ENCODE measurements at places on chromosomes 7 and 10.

GRCh38 chr10:44307691-44308090, 77.2 kb downstream of the CXCL12 start:
- DNase-seq = no peak

GRCh38 chr7:2837496-2837895, 6.6 kb downstream of the GNA12 start:
- DNase-seq = no peak

DNA sequence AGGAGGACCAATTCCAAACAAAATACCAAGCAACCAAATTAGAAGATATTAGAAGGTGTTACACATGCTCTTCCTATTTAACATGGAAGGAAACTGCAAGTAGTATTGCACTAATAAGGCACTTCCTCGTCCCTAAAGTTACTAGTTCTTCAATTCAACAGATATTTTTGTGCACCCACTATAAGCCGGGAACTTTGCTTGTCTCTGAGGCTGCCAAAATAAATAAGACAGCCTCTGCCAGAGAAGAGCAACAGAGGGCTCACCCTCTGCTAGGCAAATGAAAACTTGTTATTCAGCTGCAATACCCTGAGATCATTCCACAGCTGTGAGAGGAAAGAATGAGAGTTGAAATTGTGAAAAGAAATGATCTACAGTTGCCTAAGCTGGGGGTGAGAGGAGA, 37.4 kb upstream of the GSAP start:
- DNase-seq = no peak

GRCh38 chr10:29414501-29414900, 125.6 kb downstream of the LYZL1 start:
- DNase-seq = no peak

GRCh38 chr7:24778543-24779282, 21.4 kb upstream of the GSDME start:
- DNase-seq = no peak

DNA sequence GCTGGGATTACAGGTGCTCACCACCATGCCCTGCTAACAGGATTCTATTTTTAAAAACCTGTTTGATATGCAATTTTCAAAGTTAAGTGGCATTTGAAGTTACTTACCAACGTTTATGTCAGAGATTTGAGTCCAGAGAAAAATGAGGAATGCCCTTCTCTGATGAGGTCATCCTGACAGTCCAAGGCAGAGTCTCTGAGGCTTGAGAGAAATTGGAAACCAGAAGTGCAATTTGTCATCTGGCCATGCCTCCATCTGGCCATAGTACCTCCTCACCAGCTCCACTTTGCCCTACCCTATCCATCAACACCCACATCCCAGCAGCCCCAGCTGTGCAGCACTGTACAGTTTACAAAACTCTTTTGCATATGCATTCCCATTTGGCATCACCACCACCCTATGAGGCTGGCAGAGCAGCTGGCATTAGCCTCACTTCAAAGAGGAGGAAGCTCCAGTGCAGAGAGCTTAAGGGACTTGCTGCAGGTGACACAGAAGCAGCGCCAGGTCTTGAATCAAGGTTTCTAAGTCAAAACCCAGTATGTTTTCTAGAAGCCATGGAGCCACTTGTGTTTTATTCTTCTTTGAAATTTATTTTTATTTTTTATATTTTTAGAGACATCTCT, 54.5 kb upstream of the PDZD8 start:
- DNase-seq = no peak

DNA sequence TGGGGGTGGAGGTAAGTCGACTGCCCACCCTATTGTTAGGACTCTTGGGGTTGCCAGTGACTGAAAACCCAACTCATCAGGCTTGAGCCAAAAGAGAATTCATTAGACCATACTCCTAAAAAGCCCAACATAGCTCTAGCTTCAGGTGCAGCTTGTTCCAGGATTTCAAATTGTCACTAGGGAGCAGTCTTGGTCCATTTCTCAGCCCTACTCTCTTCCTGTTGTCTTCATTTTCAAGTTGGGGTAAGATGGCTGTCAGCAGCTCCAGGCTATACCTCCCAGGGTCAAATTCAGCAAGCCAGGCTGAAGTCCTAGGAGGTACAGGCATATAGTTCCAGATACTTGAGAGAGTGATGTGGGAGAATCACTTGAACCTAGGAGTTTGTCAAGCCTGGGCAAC, 14.9 kb upstream of the COL13A1 start:
- no peak for DNase-seq

DNA sequence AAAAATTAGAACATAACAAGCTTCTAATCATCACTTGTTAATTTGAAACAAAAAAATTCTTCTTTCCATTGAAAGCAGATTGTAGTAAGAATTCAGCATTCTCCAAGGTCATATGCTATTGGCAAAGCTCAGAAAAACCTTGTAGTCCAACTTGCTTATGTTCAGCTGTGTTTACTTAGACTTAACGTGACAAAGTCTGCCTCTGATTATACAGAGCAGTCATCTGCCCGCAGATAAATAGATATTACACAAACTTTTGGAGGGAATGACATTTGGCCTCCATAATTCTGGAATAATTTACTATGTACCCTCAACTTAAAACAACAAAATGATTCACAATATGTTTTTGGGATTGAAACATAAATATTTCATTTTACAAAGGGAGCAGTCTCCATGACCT, 45.8 kb downstream of the MKX start:
- DNase-seq = no peak

- DNase-seq = no peak
Observed at GRCh38 chr10:68163735-68164134, 54.4 kb downstream of the MYPN start.

- no peak for DNase-seq
Observed at GRCh38 chr10:114538181-114538906, 119.7 kb downstream of the ABLIM1 start.

DNA sequence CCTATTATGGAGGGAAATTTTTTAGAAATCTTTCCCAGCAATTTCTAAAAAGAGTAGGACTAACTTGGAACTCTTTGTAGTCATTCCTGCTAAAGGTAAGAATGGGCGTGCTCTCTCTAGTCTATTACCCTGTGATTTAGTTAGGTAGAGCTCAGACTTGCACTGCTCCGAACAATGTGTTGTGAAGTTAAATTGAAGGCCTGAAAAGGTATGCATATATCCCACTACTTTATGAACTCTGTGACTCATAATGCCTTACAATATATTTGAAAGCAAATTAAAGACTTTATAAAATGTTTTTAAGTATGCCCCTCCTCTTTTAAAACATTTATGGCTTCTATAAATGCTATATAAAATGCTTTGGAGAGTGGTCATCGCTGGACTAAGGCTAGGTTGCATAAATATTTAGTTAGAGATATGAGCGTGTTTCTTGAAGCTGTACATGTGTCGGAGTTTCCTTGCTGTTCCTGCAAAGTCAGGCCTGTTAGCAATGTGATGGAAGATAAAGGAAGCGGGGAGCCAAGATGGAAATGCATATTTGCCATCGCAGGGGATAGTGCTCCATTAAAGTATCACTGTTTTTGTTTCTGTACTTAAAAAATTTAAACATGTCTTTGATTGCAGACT, 761.4 kb downstream of the LRMDA start:
- no peak for DNase-seq

DNA sequence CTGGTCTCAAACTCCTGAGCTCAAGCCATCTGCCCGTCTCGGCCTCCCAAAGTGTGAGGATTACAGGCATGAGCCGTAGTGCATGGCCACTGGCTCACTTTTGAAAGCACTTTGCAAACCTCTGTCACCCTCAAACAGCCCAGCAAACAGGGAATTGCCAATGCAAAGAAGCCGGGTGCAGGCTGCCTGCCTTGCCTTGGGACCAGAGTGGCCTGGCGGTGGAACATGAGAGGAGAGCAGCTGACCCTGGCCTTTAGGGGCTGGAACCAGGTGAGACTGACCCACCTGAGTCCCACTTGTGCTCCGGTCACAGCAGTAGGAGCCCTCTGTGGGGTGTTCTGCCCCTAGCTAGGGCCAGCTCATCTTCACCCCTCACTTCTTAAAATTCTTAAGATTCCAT, 237.1 kb upstream of the GALNT17 start:
- DNase-seq = no peak

- peak; percentile 81 for DNase-seq
Observed at GRCh38 chr7:151008511-151009323, 15.6 kb downstream of the ATG9B start.

GRCh38 chr7:96277921-96278320, 44.0 kb downstream of the SLC25A13 start:
- DNase-seq = no peak

- DNase-seq = no peak
Observed at GRCh38 chr10:48940372-48940771, 732 bp upstream of the LRRC18 start.

GRCh38 chr10:28281726-28282315, 21.0 kb downstream of the MPP7 start:
- no peak for DNase-seq

- DNase-seq = no peak
Observed at GRCh38 chr10:1402816-1403507, 334.4 kb downstream of the ADARB2 start.

DNA sequence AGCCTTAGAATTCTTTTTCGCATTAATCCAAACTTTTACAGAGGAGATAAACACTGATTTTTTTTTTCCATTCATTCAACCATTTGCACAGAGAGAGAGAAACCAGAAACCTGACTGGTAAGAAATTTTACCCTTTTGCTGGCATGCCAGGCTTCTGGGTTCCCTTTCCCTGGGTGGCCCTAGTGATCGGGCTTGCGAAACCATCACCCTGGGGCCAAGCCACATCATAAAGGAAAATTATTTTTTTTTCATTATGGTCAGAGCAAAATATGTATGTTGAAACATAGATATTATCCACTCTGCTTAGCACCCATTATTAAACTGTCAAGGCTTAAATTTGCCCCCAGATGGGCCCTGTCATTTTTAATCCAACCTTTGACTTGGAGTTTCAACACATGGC, 55.4 kb upstream of the INHBA start:
- DNase-seq = no peak

GRCh38 chr10:79347894-79348639, 798 bp downstream of the PPIF start:
- peak; percentile 52 for DNase-seq

GRCh38 chr7:101740981-101741725, 76.3 kb upstream of the CUX1 start:
- no peak for DNase-seq

- no peak for DNase-seq
Observed at GRCh38 chr7:83655951-83656556, 7.1 kb upstream of the SEMA3E start.

DNA sequence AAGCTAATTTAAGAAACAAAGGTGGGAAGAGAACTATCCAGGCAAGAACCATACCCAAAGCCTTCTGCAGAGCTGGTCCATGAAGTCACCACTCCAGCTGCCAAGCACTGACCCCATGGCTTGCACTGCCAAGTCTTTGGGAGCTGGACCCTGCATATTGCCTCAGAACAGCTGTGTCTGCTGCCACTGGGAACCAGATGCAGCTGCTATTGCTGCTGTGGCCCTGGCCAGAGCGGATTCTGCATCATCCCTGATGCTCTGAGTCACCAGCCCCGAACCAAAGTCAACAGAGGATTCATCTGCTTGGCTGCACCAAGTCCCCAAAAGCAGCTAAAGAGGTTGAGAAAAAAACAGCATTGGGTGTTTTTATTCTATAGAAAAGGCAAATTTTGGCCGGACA, 39.2 kb upstream of the GSAP start:
- no peak for DNase-seq

DNA sequence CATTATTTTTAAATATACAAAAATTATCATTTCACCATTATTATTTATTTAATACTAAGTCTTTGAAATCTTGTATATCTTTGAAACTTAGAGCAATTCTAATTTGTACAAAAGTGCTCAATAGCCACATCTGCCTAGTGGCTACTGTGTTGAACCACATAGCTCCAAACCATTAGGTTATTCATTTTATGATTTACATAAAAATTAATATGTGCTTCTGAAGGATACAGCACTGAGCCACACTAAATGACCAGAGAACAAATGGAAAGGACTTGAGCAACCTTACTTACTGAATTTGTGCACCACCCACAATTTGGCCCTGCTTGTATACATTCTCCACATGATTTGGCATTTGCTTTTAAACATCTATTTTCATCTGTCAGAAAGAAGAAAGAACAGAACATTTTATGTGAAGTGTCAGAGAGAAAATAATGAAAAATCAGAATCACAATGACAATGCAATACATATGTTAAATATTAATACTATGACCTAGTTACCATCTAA, 25.8 kb downstream of the ITGB1 start:
- no peak for DNase-seq

DNA sequence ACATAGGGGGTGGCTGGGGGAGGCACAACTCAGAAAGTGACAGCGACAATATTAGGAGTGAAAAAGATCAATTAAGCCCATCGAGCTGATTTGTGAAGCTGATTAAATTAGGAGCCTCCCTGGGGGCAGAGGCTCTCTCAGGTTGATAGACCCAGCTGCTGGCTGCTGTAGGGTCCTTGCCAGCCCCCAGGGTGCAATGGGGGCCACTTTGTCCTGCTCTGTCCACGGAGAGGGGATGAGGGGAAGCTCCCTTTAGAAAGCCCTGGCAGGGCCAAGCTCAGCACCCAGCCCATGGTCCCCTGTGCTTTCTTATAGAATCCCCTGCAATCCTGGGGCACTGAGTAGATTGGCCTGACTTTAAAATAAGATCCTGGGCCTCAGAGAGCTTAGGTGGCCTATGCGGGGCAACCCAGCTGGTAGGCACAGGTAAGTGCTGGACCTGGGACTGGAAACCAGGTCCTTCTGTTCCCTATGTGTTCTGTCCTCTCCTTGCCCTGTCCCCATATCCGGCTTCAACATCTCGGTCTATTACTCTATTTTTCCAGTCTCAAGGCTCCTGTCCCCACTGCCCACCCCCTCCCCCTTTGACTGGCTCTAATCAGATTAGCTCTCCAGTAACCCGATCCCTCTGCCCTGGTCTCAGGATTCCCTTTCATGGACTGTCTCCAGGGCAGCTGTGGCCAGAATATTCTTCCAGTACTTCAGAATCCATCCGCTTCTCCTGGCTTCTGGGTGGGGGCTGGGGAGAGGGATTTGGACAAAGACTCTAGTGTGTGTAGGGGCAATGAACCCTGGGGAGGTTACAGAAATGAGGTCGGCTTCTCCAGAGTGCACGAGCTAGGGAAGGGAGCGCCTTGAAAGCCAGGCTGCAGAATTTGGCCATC, 259.6 kb downstream of the RPS24 start:
- DNase-seq = no peak

DNA sequence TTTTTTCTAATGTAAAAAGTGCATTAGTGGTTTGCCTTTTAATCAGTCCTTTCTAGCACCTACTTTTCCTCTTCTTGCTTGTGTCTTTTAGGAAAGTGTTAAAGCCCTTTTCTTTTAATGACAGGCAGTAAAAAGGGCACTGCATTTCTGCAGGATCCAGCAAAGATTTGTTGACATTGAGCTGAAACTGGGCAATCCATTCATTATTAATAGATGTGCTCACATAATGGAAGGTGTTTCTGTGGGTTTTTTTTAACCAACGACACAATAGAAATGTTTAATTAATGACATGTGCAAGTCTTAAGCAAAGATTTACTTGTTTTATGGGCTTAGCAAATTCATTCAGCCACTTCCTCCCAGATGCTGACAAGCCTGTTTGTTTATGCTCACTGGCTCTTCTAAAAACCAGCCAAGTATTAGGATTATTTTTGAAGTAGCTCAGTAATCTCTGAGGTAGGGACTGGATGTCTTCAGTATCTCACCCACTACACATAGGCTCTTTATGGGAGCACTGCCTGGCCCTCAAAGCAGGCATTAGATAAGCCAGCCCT, 1201.1 kb downstream of the SORCS1 start:
- no peak for DNase-seq

- DNase-seq = no peak
Observed at GRCh38 chr10:70662362-70663220, 9.7 kb upstream of the ADAMTS14 start.
